Neuronal stem cell (in vitro differentiated cells): ENCODE measurements at places on chromosomes 13 and 19.

DNA sequence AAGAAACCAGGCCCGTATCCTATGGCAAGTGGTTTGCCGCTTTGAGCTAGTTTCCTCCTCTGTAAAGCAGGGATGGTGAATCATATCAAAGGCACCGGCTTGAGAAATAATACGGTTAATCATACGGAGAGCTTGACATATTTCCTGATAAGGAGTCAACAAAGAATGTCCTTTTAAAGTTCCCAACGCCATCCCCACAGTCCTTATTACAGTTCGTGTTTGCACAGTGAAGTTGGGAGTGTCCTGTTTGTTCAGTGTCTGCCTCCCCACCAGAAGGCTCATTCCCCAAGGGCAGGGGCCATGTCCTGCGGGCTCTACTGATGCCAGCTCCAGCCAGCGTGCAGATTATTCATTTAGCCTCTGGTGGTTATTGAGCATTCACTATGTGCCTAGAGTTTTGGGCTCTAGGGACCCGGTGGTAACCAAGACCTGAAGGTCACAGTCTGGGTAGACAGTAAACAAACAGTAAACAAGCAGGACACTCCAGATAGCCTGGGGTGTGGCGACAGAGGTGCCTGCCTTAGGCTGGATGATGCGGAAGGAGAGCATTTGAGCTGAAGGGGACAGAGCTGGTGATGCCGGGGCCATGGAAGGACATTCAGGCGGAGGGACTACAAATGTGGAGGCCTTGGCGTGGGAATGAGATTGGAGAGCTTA, 6.3 kb downstream of the GRAMD1A start:
- DNase-seq: no peak

DNA sequence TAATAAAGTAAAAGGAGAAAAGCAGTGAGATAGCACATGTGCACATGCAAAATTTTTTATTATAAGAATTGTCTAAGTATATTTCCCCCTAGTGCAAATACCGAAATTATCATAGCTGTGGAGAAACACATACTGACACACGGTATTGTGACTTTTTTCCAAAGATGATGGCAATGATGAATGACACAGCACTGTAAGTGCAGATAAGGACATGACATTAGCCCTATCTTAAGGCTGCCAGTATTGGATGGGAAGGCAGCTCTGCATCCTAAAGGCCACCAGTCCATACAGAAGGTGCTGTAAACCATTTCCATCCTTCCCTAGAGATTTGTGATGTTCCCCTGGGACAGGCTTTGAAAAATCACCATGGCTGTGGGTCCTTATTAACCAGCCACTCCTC, 11.5 kb upstream of the MICU2 start:
- DNase-seq: no peak

- no peak for DNase-seq
These were observed 384.8 kb downstream of the ITGBL1 start for GRCh38 chr13:101837288-101837687.

DNA sequence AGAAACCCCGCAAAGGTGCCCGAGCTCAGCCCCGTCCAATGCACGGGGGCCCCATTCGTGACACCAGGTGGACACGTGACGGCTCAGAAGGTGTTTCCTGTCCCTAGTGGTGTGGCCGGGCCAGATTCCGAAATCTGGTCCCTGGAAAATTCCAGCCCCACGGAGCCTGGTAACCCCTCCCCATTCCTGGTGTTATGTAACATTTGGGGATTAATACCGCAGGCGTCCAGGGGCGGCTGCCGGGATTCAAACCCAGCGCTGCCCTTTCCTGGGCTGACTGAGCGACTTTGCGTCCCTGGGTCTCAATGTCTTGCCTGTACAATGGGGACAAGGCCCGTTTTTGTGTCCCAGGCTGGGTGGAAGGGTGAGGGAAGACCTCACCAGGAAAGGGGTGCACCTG, 1.0 kb upstream of the PLK5 start:
- no peak for DNase-seq

- DNase-seq: no peak
These were observed 447 bp downstream of the NFKBIB start for GRCh38 chr19:38900202-38900629.

GRCh38 chr13:98285317-98285716, 108.2 kb upstream of the RNF113B start:
- DNase-seq: no peak

- no peak for DNase-seq
These were observed 10.3 kb downstream of the COG6 start for GRCh38 chr13:39665763-39666162.

GRCh38 chr13:29835280-29836061, 14.9 kb downstream of the UBL3 start:
- DNase-seq: no peak

- DNase-seq: no peak
These were observed 29.8 kb upstream of the RAP2A start for GRCh38 chr13:97403893-97404750.

- no peak for DNase-seq
These were observed 1.4 kb downstream of the ARHGEF18 start for GRCh38 chr19:7349961-7350711.

- DNase-seq: no peak
These were observed 50.4 kb downstream of the TEX29 start for GRCh38 chr13:111370570-111371535.

DNA sequence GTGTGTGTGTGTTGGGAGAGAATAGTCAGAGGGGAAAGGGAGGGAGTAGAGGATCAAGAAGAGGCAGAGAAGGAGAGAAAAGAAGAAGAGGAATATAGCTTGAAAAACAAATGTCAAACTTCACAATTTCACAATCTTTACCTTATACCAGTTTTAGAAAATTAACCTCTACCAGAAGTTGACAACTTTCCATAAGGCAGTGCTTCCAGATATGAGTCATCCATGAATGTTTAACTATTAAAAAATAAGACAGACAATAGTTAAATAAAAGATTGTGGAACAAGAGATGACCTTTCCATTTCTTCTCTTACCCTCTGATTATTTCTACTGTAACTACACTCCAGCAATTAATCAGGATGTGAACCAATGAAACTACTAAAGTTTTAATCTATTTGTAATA, 229.4 kb downstream of the ITGBL1 start:
- DNase-seq: no peak

DNA sequence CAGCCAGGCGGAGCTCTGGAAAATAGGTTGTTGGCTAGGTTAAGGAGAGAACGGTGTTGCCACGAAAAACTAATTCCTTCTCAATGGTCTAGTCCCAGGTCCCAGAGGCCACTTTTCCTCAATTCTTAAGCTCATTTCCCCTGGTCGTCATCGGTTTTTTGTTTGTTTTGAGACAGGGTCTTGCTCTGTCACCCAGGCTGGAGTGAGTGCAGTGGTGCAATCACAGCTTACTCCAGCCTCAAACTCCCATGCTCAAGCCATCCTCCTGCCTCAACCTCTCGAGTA, 1.2 kb downstream of the SF3A2 start:
- DNase-seq: no peak
